ENCODE measurements at places on chromosomes 5 and 9. TPM values are rescaled to one million over a fixed set of nuclear protein-coding genes. Genes with fewer than 3 reads are reported as not detected.

GRCh38 chr9:2717385-2717784 lies at the start of gene KCNV2:
TSS of gene KCNV2 (plus strand) at chr9:2717510. CDS start at chr9:2717740, 230 bp downstream.
- no peak for DNase-seq

GRCh38 chr9:116925121-116925520 lies 238.0 kb downstream of the TRIM32 start:
- DNase-seq = no peak

DNA sequence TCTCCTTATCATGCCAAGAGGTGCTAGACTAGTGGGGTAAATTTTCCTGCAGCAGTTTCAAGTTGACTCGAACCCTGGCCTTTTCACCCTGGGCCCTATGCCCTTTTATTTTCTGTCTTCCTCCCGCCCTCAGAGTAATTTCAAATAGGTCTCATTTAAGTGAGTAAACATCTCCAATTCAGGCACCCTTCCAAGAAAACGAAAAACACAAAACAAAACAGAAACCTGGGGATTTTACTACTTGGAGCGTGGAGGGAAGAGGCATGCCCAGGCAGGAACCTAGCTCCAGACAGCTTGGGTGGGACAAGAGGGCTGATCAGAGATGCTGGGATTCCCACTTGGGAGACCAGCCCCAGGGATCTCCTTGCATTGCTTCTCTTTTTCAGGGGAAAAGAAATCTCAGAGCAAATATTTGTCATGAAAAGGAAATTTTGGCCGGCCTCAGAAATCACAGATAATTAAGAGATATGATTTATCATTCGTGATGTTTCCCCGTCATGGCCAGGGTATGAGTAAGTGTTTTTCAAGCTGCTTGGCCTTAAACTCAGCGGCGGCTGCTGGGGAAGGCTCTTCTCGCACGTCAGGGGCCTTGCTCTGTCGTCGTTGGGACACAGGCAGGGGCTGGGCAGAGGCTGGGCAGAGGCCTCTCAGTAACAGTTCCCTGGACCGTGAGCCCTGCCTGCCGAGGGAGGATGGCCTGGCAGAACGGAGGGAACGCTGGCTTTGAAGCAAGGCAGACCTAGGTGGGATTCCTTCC lies 248.6 kb upstream of the KLF4 start:
- peak; percentile 76 for DNase-seq

DNA sequence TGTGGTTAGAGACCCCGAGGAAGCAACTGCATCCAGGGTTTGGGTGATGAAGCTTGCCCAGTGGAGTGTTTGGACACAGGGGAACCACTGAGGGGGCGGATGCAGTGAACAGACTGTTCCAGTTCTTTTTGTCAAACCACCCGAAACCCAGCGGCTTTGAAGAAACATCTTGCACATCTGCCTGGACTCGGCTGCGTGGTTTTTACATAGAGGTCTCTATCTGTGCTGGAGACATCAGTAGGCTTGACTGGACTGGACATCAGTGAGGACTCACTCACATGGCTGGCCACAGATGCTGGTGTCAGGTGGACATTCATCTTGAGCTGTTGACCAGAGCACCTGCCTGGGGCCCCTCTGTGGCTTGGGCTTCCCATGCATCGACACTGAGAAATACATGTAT lies 15.3 kb upstream of the SPATA31E1 start:
- no peak for DNase-seq

DNA sequence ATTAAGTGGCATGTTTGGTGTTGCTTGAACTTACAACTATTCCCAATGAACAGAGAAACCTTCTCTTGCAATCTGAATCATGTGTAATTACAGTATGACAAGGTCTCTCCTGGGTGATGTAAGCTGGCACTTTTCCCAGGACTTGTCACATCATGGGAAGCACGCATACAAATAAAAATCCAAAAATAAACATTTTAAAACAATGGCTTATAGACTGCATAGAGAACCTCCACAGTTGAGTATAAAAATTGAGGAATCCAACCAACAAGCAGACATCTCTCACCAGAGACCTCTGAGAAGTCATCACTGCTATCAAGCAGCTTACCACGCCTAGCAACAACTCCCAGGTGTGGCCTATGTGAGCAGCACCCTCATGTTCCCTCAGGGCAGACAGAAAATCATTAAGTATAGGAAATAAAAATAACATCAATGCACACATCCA lies 3.9 kb downstream of the MLLT3 start:
- DNase-seq = no peak

DNA sequence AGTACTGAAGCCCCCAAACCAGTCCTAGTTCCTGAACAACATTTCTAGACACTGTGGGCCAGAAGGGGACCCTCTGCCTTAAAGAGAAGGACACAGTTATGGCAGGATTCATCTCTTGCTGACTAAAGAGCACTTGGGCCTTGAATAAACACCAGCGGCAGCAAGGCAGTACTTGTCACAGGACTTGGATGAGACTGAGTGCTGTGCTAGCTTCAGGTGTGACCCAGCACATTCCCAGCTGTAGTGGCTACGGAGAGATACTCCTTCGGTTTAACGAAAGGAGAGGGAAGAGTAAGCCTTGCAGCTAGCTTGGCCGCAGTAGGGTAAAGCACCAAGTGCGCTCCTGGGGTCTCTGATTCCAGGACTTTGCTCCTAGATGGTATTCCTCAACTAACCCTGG lies 10.9 kb upstream of the STX17 start:
- DNase-seq = no peak

DNA sequence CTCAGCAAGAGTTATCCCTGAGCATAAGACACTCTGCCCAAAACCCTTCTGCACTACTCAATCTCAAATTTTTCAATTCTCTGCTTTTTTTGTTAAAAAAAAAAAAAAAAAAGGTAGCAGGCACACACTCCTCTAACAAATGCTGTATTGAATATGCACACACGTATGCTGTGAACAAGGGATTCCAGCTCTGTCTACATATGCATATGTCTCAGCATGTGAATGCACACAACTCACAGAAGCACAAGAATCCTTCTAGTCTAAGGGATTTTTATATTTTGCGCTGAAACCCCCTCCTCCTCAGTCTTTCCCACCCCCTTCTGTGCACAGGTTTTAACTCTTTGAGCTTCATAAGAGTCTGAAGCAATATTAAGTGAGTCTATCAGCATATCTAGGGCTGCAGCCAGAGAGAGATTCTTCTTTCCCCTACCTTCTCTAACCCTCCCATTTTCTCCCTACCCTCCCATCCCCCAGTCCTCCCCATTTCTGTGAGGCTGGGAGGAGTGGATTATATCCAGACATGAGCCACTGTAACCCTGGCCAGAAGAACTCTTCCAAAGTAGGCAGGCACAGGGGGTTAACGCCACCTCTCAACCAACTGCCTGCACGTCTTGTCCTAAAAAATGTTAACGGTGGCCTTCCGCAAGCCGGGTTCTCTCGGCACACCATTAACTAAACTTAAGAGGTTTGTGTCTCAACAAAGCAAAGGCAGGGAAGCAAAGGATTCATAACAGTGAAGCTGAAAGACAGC lies 1.0 kb downstream of the GABRB2 start:
- DNase-seq = no peak

DNA sequence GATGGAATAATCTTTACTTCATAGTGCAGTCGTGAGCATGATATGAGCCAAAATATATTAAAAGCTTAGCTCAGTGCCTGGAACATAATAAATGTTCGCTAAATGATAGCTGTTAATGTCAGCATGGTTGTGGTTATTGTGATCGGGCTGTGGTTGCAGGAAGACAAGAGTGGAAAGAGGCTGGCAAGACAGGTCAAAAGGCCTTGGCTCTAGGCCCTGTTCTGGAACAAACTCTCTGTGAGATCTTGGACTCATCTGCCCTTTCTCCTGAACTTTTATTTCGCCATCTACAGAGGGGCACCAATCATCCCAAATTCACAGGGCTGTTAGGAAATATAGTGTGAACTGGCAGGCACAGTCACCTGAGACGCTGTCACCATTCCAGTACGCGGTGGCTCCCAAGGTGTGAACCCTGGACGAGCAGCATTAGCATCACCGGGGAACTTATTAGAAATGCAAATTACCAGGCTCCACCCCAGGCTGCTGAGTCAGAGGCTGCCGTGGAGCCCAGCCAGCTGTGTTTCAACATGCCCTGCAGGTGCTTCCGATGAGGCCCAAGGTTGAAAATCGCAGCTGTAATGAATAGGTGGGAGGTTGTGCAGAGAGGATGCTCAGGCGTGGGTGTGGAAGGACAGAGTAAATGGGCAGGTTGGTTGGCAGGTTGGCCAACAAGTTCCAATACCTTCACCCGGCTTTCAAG lies 50.2 kb upstream of the SAP30L start:
- no peak for DNase-seq

DNA sequence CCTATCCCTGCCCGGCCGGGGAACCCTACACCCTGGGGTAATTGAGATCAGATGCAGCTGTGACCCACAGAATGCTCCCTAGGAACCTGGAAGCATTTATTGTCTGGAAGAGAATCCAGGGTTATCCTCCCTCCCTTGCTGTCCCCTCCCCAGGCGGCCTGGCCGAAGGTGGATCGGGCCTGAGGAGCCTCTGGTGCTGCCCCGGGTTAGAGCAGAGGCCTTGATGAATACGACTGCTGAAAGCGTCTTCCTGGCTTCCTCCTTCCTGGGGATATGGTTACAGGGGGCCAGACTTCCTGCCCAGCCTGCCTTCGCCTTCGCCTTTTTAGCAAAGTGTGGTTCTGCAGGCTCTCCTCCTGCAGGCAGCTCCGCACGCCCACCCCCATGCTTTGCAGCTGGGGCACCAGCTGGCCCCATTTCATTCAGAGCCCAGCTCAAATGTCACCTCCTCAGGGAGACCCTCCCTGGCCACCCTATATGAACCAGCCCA lies 22.5 kb upstream of the PTGS1 start:
- DNase-seq = peak; percentile 55

DNA sequence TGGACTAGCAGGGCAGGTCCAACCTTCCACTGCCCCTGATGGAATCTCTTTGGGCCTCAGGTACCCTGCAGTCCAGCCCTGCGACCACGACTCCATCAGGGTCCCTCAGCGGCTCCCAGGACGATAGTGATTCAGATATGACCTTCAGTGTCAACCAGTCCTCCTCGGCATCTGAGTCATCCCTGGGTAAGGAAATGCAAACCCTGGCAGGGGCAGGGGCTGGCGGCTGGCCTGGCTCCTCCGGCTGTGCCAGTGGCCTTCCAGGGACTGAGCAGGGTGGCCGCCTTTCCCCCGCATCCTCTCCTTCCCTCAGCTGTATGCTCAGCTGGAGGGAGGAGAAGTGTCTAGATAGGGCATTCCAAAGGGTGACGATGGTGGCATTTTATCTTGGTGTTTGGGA lies 45.0 kb downstream of the NEURL1B start:
- peak; percentile 77 for DNase-seq

DNA sequence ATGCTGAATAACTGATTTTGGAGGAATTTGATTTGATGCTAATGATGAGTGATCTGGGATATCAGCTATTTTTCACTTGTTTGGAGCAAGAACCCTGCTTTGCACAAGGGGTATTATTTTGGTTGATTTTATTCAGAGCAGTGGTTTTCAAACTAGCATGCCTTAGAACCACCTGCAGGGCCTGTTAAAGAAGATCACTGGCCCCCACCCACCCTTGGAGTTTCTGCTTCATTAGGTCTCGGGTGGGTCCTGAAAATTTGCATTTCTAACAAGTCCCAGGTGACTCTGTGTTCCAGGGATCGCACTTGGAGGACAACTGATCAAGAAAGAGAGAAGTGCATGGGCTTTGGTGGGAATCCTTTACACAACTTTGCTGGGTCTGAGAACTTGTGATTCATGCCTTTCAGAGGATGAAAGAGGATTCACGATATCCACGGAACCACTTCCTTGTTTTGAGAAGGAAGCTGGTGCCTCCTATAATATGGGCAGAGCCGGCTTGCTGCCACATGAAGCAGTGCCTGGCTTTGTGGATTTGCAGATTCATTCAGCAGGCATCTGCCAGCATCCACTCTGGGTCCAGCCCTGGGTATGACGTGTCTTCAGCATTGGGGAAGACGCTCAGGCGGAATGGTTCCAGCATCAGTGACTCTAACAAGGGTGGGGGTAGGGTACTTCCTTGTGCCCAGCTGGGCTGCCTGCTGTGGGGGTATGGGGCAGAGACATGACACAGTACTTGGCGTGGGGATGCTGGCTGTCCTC lies 106.6 kb upstream of the PITX1 start:
- DNase-seq = no peak

GRCh38 chr5:120767178-120767820 lies 303.2 kb downstream of the PRR16 start:
- DNase-seq = no peak

DNA sequence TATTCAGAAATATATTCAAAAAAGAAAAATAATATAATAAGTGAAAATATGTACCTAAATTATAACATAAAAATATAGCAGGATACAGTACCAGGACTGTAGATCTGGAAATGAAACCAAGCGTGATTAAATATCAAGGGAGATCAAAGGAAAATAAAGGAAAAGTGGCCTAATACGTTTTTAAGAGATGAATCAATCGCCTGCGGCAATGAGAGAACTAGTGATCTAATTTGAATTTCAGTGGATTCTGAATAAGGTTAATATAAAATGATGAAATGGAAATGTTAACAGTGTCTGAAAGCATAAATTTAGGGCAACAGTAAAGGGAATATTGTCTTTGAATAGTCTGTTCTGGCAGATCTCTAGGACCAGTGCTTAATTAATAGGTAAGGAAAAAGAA lies 1761.9 kb upstream of the ACO1 start:
- no peak for DNase-seq

Gene TLX3
- not detected for total RNA-seq

Gene ANKRD18A
- total RNA-seq = 0.06 TPM

Gene PRR16
- total RNA-seq = 14.2 TPM

Gene PCDHB9
- 3.8 TPM for total RNA-seq

Gene TMED9
- 137 TPM for total RNA-seq

Gene PARP8
- 28.2 TPM for total RNA-seq

Gene ZNF454
- total RNA-seq = 5.6 TPM

Gene SLCO6A1
- 0.75 TPM for total RNA-seq

Gene ORM2
- total RNA-seq = not detected
